ENCODE measurements at places on chromosomes 4 and X.
A peak's percentile ranks its signal among the peaks of the same experiment; 100 is the strongest.

DNA sequence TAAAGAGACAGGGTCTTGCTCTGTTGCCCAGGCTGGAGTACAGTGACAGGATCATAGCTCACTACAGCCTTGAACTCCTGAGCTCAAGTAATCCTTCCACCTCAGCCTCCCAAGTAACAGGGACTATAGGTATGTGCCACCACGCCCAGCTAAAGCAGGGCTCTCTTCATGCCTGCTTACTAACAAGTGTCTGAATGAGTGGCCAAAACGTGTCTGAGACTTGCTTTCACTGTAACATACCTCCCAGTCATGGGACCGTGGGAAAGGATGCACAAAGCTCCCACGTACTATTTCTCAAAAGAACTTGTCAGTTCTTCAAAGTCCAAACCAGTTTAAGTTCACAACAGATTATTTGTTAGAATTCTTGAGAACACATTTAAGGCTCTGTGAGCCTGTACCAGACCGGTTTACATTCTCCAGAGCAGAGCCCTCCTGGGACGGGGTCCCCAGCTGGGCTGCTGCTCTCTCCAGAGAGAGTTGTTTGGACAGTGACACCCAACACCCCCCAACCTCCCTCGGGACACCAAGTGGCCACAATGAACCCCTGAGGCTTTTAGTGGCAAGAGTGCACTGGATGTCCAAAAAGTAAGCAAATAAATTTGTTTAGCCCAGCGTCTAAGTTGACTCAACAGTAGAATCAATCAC, 24.1 kb downstream of the SH3KBP1 start:
- no peak for DNase-seq

DNA sequence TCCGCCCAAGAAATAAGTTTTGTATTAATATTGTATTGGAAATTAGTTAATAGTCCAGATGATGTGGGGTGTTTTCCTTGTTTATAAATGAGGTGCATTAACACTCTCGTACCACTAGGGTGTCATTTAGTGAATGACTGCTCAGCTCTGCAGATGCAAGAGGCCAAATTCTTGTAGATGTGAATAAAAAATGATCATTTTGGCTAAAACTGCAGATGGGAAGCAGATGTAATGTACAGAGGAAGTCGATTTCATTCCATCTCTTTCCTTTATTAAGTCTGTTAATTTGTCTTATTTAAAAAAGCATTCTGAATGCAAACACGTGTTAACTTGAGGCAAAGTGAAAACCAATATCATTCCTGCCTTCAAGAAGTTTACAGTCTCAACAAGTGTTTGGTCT, 108.1 kb downstream of the DHX15 start:
- no peak for DNase-seq

GRCh38 chr4:6767748-6768538, 14.6 kb upstream of the KIAA0232 start:
- DNase-seq = no peak

- no peak for DNase-seq
These were observed 132.7 kb downstream of the THOC2 start for GRCh38 chrX:123600181-123600580.

- no peak for DNase-seq
These were observed 47.0 kb upstream of the GPC3 start for GRCh38 chrX:134032441-134032840.

DNA sequence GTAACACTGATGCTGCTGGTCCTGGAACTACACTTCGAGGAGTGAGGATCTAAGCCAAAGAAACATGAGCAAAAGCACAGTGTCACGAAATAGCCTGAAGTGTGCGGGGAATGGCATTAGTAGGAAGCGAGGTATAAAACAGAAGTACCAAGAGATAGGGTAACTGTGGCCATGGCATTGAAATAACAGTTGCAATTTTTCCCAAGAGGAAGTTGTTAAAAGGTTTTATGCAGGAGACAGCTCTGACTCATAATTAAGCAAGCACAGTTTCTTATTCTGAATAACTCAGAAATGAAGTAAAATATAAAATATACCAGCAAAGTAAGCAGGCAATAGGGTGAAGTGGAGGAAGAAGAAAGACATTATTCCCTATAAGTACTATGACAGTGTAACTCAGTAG, 90.3 kb upstream of the TMEM150C start:
- DNase-seq = no peak

DNA sequence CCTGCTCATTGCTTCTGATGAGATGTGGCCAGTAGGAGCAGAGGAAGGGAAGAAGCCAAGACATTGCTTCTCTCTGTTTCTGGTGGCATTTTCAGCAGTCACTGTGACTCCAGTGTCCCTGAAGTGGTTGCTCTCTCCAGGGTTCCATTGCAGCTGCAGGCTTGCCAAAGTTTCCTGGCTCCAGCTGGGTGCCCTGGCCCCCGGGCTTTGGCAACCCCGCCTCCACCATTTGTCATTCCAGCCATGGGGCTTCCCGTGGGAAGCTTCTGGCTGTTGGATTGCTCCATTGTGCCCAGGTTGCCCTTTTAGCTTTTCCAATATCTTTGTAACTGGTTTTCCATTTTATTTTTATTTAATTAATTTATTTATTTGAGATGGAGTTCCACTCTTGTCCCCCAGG, 12.7 kb downstream of the FGFBP1 start:
- DNase-seq = no peak

GRCh38 chr4:87399148-87399547, 8.2 kb upstream of the HSD17B11 start:
- DNase-seq = no peak

DNA sequence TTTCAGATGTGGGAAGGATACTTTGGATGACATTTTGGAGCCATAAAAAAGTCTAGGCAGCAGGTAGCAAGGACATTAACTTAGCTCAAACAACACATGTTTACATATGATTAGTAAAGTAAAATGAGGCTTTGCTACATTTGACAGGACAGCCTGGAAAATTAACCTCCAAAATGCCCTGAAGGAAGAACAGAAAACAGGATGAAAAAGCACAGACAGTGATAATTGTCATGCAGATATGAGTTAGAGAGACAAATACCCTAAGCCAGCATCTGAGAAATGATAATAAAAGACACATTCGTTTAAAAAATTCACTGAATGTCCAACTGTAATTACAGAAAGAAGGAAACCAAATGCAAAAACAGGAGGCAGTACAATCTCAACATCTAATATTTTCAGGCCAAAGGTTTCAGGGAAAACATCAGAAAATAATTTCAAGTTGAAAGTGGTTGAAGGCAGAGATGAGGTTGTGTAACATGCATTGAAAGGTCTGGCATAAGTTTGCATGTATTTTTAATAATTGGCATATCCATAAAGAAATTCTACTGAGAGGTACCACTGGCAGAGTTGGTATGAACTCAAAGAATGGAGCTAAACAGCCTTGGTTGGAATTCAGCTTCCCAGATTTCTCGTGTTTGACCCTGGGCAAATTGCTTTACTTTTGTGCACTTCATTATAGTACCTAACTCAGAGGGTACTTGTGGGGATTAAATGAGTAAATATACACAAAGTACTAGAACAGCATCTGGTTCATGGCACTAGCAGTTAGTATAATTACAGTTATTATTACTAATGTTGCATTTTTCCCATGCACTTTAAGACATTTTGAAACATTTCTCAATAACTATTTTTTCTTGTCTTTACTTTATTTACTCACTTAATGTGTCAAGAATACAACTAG, 54.4 kb upstream of the MAP9 start:
- no peak for DNase-seq

- peak; percentile 66 for DNase-seq
These were observed 16.2 kb downstream of the ZFYVE28 start for GRCh38 chr4:2402048-2402842.

DNA sequence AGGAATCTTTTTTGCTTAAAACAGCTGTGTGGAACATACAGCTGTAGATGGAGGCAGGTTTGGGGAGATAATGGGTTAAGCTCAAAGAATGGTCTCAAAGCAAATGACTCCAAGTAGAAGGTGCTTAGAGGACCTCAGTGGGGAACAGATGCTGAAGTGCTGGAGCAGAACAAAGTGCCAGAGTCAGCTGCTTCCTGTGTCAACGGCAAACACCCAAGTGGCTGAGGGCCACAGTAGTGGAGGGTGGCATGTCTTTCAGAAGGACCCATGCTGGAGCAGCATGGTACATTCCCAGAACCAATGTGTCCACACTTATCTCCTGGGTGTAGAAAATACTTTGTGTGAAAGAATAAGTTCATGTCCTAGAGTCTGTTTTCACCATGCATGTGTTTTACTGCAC, 197.5 kb downstream of the CCNG2 start:
- DNase-seq = no peak

GRCh38 chr4:71269233-71269632, 69.6 kb upstream of the SLC4A4 start:
- no peak for DNase-seq

DNA sequence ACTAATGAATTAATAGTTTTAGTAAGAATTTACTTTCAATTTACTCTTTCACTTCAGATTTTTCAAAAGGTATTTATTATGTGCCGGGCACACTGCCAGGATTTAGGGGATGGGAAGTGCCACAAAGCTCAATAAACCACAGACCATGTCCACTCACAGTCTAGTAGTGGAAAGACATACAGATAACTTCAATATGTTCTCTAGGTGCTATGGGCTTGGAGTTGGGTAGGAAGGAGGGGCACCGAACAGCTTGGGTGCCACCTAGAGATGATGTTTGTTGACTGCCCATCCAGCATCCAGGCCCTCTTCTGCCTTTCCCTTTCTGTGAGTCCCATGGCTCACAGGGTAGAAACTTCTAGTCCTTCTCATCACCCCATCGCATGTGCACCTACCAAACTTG, 17.8 kb downstream of the MFAP3L start:
- DNase-seq = no peak

GRCh38 chr4:76000279-76000678, 7.0 kb downstream of the CXCL9 start:
- no peak for DNase-seq

DNA sequence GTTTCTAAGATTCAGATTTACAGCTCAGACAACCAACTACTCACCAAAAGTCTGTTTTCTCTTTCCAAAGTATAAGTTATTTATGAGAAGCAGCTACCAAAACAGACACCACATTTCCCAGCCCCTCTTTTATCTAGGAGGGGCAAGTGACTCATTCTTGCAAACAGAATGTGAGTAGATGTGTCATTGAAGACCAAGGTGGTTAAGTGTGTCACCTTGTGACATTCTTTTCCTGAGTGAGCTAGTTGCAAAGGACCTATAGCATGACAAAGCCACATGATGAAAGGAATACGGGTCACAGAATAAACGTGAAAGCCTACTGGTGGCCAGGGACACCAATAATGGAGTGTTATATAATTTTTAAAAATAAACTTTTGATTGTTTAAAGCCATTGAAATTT, 50.0 kb downstream of the SLC7A11 start:
- no peak for DNase-seq

DNA sequence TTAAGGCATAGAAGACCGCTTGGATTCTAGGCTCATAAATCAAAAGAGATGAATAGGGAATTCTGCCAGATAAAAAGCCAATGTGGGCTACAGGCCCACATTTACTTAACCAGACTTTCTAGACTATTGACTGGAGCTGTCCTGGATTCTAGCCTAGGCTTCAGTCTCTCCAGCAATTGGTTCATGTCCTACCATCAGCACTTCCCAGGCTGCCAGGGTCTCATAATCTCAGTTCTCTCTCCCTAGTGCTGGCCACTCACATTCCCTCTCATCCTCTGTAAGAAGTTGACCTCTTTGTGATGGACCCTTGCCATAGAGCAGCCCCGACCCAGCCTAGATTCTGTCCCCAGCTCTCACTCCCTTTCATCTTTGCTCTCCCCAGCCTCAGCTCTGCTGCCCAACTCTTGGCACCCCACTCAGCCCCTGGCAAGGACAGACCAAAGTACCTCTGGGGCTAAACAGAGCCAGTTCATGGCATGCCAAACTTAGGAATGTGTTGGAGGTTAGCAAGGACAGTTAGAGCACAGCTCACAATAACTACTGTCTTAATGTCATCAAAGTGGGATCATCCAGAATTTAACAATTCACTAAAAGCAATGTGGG, 396.2 kb downstream of the INPP4B start:
- no peak for DNase-seq

GRCh38 chrX:110395877-110396276, 37.2 kb downstream of the RTL9 start:
- DNase-seq = no peak

DNA sequence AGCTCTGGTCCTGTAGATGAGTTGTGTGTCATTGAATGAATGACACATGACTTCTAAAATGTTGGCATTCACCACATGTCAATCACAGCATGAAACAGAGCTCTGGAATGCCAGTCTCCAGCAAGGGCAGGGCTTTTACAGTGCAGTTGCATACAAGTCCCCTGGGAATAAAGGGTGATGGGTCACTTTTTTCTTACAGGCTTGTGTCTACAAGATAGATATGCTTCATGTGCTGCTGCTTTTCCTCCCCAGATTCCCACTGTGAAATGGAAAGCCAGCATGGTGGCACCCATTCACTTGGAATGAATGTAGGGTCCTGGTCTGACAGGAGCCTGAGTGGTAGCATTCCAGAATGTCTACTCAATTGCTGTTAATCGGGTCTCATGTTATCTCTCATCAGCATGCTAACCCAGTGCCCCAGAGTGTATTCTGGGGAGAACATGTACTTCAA, 159.1 kb upstream of the KIT start:
- DNase-seq = no peak

DNA sequence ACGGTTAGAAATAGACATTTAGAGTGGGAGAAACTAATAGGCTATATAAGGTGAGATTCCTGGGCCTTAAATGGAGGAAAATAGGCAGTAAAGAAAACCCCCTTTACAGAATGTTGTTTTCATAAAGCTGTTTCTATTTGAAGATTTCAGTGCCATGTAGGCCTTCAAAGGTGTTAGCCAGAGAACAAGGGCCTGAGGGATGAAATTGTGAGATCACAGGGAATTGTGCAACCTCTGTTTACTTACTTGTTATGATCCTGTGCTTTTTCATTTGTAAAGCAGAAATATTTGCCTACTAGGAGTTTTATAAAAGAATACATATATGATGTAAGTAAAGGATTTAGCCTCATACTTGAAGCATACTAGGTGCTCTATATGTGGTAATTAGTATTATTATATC, 272.9 kb upstream of the ARX start:
- no peak for DNase-seq

- no peak for DNase-seq
These were observed 435.6 kb upstream of the SMIM31 start for GRCh38 chr4:164318350-164318749.

DNA sequence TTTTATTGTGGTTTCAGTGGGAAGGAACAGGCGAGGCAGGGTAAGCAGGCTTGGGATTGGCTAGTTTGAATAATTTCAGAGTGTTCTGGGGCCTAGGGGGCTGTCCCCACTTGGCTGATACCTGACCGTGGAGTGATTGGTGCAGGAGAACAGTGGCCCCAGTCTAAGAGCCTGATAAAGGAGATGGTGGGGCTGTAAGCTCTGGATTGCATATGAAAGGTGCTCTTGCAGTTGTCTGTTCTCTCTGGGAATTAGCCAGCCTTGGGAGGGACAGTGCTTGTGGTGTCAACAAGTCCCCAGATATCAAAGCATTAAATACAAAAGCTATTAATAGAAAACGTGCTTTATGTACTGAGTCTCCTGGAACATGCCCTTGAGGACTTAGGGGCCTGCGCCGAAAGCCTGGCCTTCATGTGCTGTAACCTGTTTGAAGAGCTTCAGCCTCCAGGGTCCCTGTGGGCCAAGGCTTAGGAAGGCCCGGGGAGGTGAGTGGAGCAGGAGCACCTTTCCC, 30.4 kb upstream of the CLTRN start:
- no peak for DNase-seq
